ENCODE measurements at places on chromosomes 7 and 10. TPM values are rescaled to one million over a fixed set of nuclear protein-coding genes. Genes with fewer than 3 reads are reported as not detected.

DNA sequence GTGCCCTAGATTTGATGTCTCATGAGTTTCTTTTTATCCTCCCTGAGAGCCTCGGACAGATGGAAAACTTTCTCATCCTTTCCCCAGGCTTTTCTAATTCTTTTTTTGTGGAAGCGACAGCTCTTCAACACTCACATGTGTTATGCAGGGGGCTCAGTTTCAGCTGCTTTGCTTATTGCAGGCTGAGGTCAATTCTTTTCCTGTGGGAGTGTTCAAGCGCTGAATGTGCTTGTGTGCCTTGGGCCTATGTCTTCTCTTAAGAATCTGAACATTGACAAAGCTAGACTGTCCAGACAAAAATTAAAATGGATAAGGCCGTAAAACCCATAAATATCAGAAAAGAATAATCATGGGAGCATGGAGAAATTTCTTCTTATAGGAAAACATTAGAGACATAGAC lies 125.2 kb upstream of the STEAP4 start:
- H3K27ac ChIP-seq, result no peak overlapping the region
- H3K27me3 ChIP-seq, result no peaks in the 10 kb centered on the region
- DNase-seq, result no peak
- no peaks in the 10 kb centered on the region for H3K4me1 ChIP-seq
- no peaks in the 10 kb centered on the region for H3K36me3 ChIP-seq

DNA sequence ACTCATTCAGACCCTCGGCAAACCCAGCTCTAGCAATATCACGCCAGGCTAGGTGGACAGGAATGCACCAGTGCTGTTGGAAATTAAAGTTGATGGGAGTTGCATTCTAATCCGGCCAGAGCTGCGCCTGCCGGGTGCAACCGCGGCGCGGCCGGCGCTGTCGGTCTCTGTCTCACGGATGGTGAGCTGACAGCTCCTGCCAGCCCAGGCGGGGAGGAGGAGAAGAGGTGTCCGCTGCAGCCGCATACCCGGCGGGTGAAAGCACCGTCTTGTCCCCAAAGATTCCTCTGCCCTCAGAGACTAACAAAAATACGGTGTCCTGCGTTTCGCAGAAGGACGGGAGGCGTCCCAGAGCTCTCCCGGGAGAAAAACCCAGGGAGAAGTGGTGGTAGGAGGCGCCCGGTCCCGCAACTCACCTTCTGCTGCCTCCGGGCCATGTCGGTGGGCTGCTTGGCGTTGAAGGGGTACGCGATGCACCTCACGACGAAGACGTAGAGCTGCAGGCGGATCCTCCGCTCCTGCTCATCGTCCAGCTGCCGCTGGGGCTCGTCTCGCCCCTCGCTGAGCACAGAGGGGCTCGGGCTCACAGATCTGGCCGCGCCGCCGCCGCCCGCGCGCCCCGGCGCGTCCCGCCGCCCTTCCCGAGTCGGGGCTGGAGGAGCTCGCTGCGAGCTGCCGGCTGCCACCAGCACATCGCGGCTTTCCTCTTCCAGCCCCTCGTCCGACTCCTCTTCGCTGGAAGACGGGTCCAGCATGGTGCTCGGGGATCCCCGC lies 490 bp downstream of the CADPS2 start:
- no peaks in the 10 kb centered on the region for H3K27me3 ChIP-seq
- peak overlapping the region; percentile 73 for H3K4me3 ChIP-seq
- DNase-seq, result peak; percentile 74

DNA sequence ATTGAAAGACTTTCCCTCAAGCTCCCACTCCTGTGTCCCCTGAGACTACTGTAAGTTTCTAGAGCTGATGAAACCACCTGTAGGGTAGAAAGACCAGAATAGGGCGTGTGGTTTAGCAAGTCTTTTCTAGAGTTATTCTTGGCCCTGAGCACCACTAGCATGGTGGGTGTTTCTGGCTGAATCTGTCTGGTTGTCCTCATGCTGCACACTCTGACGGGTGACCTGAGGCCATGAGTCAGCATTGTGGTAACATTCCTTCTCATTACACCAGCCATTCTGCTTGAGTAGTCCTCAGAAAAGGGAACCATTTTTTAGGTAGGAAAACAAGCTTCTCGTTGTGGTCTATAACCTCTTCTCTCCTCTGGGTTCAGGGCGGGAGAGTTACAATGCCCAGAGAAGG lies 250.3 kb downstream of the SNX13 start:
- H3K27me3 ChIP-seq, result no peaks in the 10 kb centered on the region
- no peaks in the 10 kb centered on the region for H3K4me1 ChIP-seq
- no peaks in the 10 kb centered on the region for H3K36me3 ChIP-seq

DNA sequence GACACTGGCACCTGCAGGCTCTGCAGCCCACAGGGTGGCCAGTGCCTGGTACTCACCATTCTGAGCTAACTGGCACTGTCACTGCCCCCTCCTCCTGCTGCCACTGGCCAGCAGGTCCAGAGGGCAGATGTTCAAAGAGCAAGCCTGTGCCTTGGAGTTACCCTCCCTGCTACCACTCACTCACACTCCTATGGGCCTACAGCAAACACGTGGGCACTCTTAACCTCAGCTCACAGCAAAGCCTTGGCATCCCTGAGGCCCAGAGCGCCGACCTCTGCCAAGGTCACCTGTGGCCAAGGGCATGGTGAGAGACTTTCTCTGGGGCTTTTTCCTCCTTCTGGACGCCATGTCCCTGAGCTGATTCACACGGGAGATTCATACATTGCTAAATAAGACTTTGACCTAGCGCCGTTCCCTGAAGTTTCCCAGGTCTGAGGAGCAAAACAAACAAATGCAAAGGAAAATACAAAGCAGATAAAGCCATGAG lies 270.0 kb upstream of the PPP2R2D start:
- DNase-seq, result no peak
- peaks cover 3% of the 10 kb centered on the region for H3K27me3 ChIP-seq
- H3K36me3 ChIP-seq, result no peaks in the 10 kb centered on the region

DNA sequence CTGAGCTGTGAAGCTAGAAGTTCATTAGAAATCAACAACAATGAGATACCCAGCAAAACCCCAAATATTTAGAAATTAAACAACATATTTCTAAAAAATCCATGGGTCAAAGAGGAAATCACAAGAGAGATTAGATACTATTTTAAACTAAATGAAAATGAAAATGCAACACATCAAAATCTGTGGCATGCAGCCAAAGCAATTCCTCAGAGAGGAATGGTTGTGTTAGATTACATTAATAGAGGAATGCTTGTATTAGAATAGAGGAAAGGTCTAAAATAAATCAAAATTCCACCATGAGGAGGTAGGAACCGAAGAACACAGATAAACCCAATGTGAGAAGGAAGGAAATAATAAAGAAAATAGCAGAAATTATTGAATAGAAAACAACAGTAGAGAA lies 642.1 kb upstream of the GALNT17 start:
- DNase-seq, result no peak
- H3K4me3 ChIP-seq, result no peak overlapping the region
- no peaks in the 10 kb centered on the region for H3K27me3 ChIP-seq
- no peak overlapping the region for H3K27ac ChIP-seq
- H3K36me3 ChIP-seq, result no peaks in the 10 kb centered on the region
- H3K4me1 ChIP-seq, result no peaks in the 10 kb centered on the region

DNA sequence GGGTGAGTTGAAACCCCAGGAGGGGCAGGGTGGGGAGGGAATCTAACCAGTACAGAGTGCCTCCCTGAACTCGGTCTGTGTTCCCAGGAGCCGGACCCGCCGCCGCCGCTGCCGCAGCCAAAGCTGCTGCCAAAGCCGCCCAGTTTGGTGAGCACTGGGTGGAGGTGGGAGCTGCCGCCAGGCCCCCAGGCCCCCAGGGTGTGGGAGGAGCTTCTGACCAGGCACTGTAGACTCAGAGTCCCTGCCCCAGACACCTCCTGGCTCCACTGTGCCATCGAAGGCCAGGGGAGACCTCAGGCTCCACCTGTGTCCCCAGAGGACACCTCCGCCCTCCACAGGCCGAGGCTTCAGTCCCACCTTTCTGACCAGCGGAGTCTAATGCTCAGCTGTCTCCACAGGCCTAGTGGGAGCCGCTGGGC lies 20.4 kb upstream of the LIMK1 start:
- peaks cover 43% of the 10 kb centered on the region for H3K36me3 ChIP-seq
- no peaks in the 10 kb centered on the region for H3K27me3 ChIP-seq
- H3K27ac ChIP-seq, result no peak overlapping the region
- DNase-seq, result no peak
- peaks cover 11% of the 10 kb centered on the region for H3K4me1 ChIP-seq

GRCh38 chr10:122417667-122418066 lies 36.8 kb upstream of the ARMS2 start:
- H3K4me1 ChIP-seq, result peaks cover 40% of the 10 kb centered on the region
- H3K27me3 ChIP-seq, result no peaks in the 10 kb centered on the region
- DNase-seq, result no peak

- no peaks in the 10 kb centered on the region for H3K27me3 ChIP-seq
- H3K4me3 ChIP-seq, result no peak overlapping the region
- no peak overlapping the region for H3K27ac ChIP-seq
Observed at GRCh38 chr7:118473271-118473670, 248.8 kb downstream of the ANKRD7 start.

DNA sequence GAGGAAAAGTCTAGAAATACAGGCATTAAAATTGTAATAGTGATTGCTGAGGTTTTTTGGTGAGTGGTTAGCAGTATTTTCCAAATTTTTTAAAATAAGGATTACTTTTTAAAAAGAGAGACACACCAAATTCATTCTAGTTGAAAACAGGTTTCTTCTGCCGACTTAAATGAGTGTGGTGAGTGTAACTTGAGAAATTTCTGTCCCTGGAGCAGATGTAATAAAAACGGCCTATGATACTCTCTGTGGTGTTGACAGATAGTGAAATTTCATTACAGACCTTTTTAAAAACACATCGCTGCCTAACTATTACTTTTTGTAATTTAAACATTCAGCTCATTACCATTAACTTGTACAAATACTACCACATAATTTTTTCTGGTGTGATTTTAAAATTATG lies 90.1 kb downstream of the CYP51A1 start:
- no peak for DNase-seq
- peaks cover 76% of the 10 kb centered on the region for H3K36me3 ChIP-seq
- H3K27me3 ChIP-seq, result no peaks in the 10 kb centered on the region
- no peaks in the 10 kb centered on the region for H3K4me1 ChIP-seq

- H3K4me3 ChIP-seq, result no peak overlapping the region
- no peaks in the 10 kb centered on the region for H3K36me3 ChIP-seq
- no peaks in the 10 kb centered on the region for H3K4me1 ChIP-seq
- no peaks in the 10 kb centered on the region for H3K27me3 ChIP-seq
- no peak overlapping the region for H3K27ac ChIP-seq
- DNase-seq, result no peak
Observed at GRCh38 chr7:148014001-148014400, 576.6 kb upstream of the C7orf33 start.

- H3K27me3 ChIP-seq, result no peaks in the 10 kb centered on the region
- no peaks in the 10 kb centered on the region for H3K4me1 ChIP-seq
- no peak for DNase-seq
- no peak overlapping the region for H3K4me3 ChIP-seq
Observed at GRCh38 chr7:1548438-1548831, 7.6 kb downstream of the TMEM184A start.

- H3K27ac ChIP-seq, result no peak overlapping the region
- no peaks in the 10 kb centered on the region for H3K27me3 ChIP-seq
- no peaks in the 10 kb centered on the region for H3K36me3 ChIP-seq
- H3K4me3 ChIP-seq, result no peak overlapping the region
Observed at GRCh38 chr10:68302871-68303270, 29.0 kb upstream of the HNRNPH3 start.

GRCh38 chr10:103089493-103089892 lies 103.6 kb downstream of the NT5C2 start:
- no peaks in the 10 kb centered on the region for H3K4me1 ChIP-seq
- H3K27me3 ChIP-seq, result no peaks in the 10 kb centered on the region
- peaks cover 98% of the 10 kb centered on the region for H3K36me3 ChIP-seq
- H3K27ac ChIP-seq, result no peak overlapping the region
- H3K4me3 ChIP-seq, result no peak overlapping the region

DNA sequence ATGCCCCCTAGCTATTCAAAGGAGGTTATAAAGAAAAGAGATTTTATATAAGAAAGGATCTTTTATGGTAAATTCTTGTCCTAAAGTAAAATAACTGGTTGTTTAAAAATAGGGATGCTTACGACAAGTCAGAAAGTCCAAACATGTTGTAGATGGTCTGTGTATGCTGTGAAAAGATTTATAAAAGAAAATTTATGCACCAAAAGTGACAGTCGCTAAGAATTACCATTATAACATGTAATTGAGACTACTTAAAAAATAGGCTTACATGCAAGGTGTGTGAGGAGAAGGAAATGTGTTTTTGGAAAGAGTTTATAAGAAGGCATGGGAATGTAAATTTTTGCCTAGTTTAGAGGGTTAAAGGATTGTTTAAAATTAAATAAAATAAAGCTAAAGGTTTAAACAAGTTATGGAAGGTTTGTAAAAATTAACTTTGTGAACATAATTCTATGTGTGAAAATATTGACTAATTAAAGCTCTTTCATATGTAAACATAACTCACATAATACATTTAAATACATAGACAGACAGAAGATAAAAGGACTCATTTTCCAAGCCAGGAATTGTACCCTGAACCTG lies 118.5 kb downstream of the LYZL1 start:
- H3K4me1 ChIP-seq, result peaks cover 24% of the 10 kb centered on the region
- no peaks in the 10 kb centered on the region for H3K27me3 ChIP-seq
- H3K36me3 ChIP-seq, result no peaks in the 10 kb centered on the region
- H3K27ac ChIP-seq, result no peak overlapping the region
- no peak overlapping the region for H3K4me3 ChIP-seq

DNA sequence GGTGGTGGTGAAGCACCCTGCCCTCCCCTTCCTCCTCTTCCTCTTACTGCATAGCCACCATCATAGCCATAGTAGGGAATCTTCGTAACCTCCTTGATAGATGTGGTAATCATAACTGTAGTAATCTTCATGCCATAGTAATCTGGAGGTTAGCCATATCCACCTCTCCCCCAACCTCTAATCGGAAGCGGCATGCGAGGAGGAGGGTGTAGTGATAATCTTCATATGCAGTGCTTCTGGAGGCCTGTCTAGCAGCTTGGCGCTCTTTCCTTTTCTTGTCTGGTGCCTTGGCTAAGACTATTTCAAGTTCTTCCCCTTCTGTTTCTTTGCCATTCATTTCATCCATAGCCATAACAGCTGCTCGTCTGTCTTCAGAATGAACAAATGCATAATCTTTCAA lies 90.9 kb downstream of the MLLT10 start:
- H3K36me3 ChIP-seq, result peaks cover 17% of the 10 kb centered on the region
- H3K27ac ChIP-seq, result no peak overlapping the region
- no peaks in the 10 kb centered on the region for H3K4me1 ChIP-seq
- no peak overlapping the region for H3K4me3 ChIP-seq

DNA sequence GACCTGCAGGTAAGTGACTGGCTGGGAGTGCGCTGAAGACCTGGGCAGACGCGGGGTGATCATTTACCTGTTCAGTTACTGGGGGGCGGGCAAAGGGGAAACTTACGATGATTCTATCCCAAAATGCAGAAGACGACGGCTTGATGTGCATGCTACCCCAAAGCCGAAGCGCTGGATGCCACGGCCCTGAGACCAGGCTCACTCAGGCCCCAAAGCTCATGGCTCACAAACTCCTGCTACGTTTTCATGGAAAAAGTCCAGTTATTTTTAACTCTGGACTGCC lies 200.6 kb downstream of the DIP2C start:
- H3K36me3 ChIP-seq, result no peaks in the 10 kb centered on the region
- H3K27ac ChIP-seq, result no peak overlapping the region
- H3K27me3 ChIP-seq, result no peaks in the 10 kb centered on the region
- peak; percentile 33 for DNase-seq
- H3K4me3 ChIP-seq, result no peak overlapping the region

- H3K27ac ChIP-seq, result no peak overlapping the region
- no peak overlapping the region for H3K4me3 ChIP-seq
- H3K27me3 ChIP-seq, result no peaks in the 10 kb centered on the region
- no peak for DNase-seq
Observed at GRCh38 chr7:8113184-8113583, 144.6 kb downstream of the GLCCI1 start.

Gene BAZ1B
- 55.7 TPM for total RNA-seq

Gene ERLIN1
- total RNA-seq, result 24.3 TPM

Gene HTR7
- total RNA-seq, result 0.64 TPM

Gene TAS2R41
- total RNA-seq, result not detected

Gene ANXA8L1
- total RNA-seq, result 34.6 TPM

Gene SH2D4B
- total RNA-seq, result 0.43 TPM

Gene PDE6C
- total RNA-seq, result not detected

Gene TUBAL3
- total RNA-seq, result not detected
